NCI-H1092 (cell line): ENCODE measurements at places on chromosomes 3 and 15.
A peak's percentile ranks its signal among the peaks of the same experiment; 100 is the strongest.

GRCh38 chr3:46354984-46355383, 1.1 kb downstream of the CCR2 start:
- no peak for DNase-seq

GRCh38 chr3:152811974-152812760, 22.8 kb upstream of the P2RY1 start:
- no peak for DNase-seq

DNA sequence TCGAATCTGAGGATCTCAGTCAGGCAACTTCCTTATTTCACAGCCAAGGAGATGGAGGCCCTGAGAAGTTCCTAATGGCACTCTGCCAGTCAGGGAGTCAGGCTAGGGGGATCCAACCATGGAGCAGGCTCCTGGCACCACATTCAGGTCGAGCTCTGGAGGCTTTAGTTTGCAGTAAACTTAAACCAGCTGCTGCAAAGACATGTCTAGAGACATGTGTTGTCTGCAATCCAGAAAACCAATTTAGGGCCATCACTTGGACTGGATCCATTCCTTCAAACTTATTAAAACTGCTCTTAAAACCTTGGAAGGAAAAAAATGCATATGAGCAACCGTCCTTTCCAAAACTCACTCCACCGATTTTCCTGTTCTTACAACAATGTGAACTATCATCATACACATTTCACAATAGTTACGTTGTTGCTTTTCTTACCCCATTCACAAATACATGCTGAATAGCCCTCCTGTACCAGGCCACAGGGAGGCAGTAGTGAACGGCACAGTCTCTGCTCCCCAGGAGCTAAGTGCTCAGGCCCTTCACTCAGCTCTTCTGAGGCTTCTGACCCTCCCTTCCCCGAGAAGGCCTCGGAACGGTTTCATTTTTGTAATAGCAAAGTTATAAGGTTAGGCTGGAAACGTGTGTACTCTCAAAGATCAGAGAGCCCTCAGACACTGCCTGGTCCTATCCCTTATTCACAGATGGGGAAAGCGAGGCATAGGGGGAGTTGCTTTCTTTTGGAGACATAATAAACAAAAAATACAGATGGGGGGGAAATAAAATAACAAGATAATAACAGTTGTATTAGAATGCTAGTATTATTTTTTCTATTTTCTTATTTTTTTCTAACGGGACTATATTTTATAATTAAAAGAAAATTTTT, 20.1 kb downstream of the RFT1 start:
- no peak for DNase-seq

DNA sequence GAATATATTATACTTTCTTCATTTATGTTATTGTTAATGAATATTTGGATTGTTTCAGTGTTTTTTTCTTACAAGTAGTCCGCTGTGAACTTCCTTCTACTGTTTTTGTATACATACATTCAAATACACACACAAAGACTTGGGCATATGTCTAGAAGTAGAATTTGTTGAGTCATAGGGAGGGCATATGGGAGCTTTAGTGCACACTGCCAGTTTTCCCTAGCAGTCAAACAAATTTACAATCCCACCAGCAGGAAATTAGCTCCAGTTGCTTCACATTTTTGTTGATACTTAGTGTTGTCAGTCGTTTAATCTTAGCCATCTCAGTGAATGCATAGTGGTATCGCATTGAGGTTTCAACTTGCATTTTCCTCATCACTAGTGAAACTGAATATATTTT, 492.3 kb downstream of the DIPK2A start:
- DNase-seq: no peak

GRCh38 chr15:50425219-50425618, 1.0 kb downstream of the USP8 start:
- no peak for DNase-seq

GRCh38 chr3:154931484-154931883, 148.6 kb upstream of the MME start:
- DNase-seq: no peak

GRCh38 chr15:53882311-53882710, 95.9 kb upstream of the UNC13C start:
- no peak for DNase-seq

- DNase-seq: no peak
These were observed 13.8 kb downstream of the SPRED1 start for GRCh38 chr15:38266247-38266986.

- DNase-seq: no peak
These were observed 13.5 kb upstream of the ZNF592 start for GRCh38 chr15:84734794-84735479.

GRCh38 chr3:171189394-171190080, 163.0 kb upstream of the SLC2A2 start:
- no peak for DNase-seq

DNA sequence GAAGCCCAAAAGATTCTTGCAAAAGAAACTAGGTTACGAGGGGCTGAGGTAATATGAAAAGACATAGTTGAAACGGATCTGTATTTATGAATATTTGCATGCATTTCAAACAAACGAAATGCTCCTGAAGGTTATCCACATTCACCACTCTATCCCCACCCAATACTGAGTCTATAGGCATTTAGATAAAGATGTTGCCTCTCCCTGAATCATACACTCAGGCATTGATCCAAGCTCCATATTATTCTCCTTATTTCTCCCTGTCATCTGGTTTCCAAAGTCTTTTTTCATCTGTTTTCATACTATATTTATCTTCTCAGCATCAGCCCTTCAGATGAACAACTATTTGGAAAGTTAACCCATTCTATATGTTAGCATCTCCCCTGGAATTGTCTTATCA, 492.5 kb upstream of the TGFBR2 start:
- DNase-seq: no peak

DNA sequence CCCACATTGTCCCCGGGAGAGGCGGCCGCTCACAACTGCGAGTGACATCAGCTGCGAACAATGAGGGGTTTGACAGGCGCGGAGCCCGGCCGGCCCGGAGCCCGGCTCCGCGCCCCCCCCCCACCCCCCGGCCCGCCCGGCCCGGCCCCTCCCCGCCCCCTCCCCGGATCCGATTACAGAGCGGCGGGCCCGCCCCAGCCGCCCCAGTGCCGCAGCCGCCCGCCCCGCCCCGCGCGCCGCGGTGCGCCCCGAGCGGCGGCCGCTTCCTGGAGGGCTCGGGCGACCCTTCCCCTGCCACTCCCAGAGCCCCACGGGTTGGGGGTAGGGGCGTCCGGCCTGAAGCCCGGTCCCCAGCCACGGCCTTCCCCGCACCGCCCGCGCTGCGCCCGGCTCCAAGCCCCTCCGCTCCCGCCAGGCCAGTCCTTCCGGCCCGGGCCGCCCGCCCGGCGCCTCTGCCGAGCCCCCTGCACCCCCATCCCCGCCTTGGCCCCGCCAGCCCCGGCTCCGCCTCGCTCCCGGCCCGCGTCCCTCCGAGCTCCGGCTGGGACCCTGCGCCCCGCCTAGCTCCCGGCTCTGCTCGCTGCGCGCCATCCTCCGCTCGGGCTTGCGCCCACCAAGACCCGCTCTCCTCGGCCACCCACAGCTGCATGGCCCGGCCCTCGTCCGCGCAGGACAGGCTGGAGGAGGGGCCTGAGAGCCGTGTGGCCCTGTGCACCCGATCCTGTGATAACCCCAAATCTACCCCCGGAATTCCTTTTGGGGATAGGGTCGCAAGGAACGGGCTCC, at the start of gene PCBP4:
PCBP4 (minus strand) TSS at position 71 of the 786 bp plus-strand sequence. CDS start 6,214 bp downstream, outside the sequence.
- DNase-seq: peak; percentile 9

GRCh38 chr3:133490468-133491351, 82.8 kb upstream of the CDV3 start:
- no peak for DNase-seq

GRCh38 chr3:76842216-76842615, 197.7 kb upstream of the ROBO2 start:
- DNase-seq: no peak

- no peak for DNase-seq
These were observed 24.4 kb upstream of the TP63 start for GRCh38 chr3:189606774-189607173.

DNA sequence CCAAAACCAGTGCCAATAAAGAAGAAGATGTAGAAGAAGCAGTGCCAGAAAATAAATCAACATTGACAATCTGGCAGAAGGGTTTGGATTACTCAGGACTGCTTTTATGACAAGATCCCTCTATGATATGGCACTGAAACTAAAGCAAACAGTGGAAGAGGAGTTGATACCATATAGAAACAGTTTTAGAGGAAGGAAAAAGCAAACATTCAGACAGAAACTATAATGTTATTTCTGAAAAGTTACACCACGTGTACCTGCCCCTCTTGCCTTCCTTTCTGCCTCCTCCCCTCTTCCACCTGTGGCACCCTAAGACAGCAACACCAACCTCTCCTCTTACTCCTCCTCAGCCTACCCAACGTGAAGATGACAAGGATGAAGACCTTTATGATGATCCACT, 63.0 kb downstream of the SFMBT1 start:
- DNase-seq: no peak

GRCh38 chr3:192917028-192917403, 640 bp downstream of the MB21D2 start:
- DNase-seq: peak; percentile 59

GRCh38 chr3:124780761-124781475, 50.7 kb downstream of the UMPS start:
- no peak for DNase-seq

GRCh38 chr3:108062051-108062450, 28.8 kb downstream of the CD47 start:
- no peak for DNase-seq

- DNase-seq: no peak
These were observed 43.7 kb downstream of the ZBTB11 start for GRCh38 chr3:101633186-101633585.

GRCh38 chr15:58748040-58748851, 1.3 kb downstream of the ADAM10 start:
- no peak for DNase-seq

DNA sequence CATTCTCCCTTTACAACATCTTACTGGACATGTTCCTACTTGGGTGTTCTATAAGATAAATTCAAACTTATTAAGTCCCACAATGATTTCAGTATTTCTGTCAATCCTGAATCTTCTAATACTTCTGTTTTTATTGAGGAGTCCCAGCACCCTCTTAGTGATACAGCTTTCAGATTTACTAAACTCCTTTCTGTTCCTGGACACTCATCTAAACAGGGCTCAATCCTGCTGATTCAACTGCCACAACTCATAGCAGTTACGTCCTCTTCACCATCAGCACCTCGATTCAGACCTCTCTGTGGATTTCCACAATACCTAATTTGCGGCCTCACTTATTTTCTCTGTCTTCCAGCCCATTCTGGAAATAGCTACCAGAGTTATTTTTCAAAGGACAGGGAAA, 101.6 kb downstream of the KCNMB2 start:
- DNase-seq: no peak

DNA sequence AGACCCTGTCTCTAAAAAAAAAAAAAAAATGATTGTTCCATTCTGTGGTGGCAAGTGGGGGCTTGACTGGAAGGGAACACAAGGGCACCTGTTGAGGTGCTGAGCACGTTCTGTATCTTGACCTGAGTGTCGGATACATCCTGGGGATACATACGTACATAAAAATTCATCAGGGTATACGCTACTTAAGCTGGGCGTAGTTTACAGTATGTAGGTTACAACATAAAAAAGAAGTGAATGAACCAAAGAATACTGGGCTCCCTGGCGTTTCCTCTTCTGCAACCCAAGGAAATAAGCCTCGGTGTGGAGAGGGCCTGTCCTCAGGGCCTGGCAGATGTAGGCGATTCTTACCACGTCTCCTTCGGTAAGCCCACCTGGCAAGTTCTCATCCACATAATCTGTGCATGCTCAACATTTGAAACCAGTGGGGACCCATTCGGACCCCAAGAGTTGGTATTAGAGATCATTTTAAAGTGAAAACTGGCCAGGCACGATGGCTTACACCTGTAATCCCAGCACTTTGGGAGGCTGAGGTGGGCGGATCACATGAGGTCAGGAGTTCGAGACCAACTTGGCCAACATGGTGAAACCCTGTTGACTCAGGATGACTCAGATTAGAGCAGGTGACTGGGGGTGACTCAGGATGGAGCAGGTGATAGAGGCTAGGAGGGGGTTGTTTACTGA, 5.1 kb upstream of the MUC20 start:
- DNase-seq: no peak

GRCh38 chr3:195013411-195014361, 257.3 kb downstream of the XXYLT1 start:
- no peak for DNase-seq

GRCh38 chr15:96625256-96625655, 294.8 kb downstream of the NR2F2 start:
- DNase-seq: no peak

DNA sequence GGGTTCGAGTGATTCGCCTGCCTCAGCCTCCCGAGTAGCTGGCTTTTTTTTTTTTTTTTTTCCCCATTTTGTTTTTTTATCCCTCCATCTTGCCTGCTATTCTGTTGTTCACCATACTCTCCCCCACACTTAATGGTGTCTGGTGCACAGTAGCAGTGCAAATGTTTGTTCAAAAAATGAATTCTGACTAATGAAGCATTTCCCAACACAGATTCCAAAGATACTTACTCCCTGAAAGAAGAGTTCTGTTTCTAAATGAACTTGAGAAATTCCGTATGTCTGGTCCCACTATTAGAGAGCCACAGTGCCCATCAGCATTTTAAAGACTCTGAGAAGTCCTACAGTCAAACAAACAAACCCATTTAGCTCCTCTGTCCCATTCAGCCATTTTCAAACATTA, 9.5 kb downstream of the EDEM1 start:
- DNase-seq: no peak

- DNase-seq: no peak
These were observed 8.6 kb downstream of the CEP63 start for GRCh38 chr3:134494495-134494894.

GRCh38 chr3:134287512-134287911, 36.9 kb upstream of the RYK start:
- DNase-seq: no peak

DNA sequence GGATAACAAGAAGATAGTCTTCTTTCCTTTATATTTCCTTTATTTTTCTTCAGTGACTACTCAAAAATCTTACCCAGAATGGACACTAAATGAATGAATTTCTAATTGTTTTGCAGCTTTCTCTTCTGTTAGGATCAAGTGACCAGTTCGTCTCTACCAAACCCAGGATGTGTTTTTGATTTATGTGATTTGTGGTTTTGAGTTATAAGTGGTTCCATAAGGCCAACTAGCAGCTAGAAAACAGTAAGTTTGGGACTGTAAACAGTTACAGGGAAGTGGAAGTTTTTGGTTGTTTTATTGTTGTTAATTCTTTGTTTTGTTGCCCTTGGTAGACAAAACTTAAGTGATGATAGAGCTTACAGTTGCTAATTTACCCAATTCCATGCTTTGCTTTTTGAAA, 456.5 kb downstream of the IL5RA start:
- DNase-seq: no peak

DNA sequence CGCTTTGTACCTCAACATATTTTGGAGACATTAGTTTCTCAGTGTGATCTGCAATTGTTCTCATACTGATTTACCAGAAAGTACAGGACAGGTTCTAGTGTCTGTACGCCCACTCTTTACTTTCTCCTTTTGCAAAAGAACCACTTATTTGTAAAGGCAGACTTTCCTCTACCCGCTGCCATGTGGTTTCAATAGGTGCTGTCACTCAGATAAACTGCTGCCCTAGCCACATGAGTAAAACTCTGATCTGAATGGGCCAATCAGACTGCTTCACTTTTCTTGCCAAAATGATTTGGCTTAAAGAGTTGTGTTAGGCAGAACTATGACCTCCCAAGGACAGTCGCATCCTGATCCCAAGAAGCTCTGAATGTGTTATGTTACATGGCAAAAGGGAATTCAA, 984.6 kb upstream of the NR2F2 start:
- DNase-seq: no peak

GRCh38 chr15:101167753-101168462, 83.9 kb downstream of the CHSY1 start:
- DNase-seq: no peak
